Endothelial cell of umbilical vein (primary cell): ENCODE measurements at places on chromosomes 1 and 21. TPM values are rescaled to one million over a fixed set of nuclear protein-coding genes. Genes with fewer than 3 reads are reported as not detected.

GRCh38 chr1:191577213-191577612 lies 581.0 kb upstream of the RGS18 start:
- no peak for DNase-seq
- H3K4me3 ChIP-seq, result no peak overlapping the region
- no peaks in the 10 kb centered on the region for H3K4me1 ChIP-seq
- no peak overlapping the region for H3K27ac ChIP-seq
- no peaks in the 10 kb centered on the region for H3K27me3 ChIP-seq
- no peaks in the 10 kb centered on the region for H3K36me3 ChIP-seq

DNA sequence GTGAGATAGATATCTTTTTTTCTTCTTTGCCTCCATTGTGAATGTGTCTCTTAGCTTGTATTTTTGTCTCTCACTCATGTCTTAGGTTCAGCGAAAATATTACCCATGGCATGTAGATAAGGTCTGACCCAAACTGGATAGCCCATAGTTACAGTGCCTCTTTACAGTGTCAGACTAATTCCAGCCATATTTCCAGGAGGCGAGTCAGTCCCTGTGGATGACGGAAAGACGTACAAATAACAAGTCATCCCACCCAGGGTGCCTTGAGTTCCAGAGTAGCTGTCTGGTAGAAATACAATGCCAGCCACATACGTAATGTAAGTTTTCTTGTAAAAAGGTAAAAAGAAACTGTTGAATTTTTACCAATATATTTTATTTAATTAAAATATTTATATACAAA lies 157.3 kb downstream of the ZNF281 start:
- H3K4me1 ChIP-seq, result no peaks in the 10 kb centered on the region
- no peak overlapping the region for H3K4me3 ChIP-seq
- H3K27ac ChIP-seq, result no peak overlapping the region
- no peaks in the 10 kb centered on the region for H3K36me3 ChIP-seq
- DNase-seq, result no peak

DNA sequence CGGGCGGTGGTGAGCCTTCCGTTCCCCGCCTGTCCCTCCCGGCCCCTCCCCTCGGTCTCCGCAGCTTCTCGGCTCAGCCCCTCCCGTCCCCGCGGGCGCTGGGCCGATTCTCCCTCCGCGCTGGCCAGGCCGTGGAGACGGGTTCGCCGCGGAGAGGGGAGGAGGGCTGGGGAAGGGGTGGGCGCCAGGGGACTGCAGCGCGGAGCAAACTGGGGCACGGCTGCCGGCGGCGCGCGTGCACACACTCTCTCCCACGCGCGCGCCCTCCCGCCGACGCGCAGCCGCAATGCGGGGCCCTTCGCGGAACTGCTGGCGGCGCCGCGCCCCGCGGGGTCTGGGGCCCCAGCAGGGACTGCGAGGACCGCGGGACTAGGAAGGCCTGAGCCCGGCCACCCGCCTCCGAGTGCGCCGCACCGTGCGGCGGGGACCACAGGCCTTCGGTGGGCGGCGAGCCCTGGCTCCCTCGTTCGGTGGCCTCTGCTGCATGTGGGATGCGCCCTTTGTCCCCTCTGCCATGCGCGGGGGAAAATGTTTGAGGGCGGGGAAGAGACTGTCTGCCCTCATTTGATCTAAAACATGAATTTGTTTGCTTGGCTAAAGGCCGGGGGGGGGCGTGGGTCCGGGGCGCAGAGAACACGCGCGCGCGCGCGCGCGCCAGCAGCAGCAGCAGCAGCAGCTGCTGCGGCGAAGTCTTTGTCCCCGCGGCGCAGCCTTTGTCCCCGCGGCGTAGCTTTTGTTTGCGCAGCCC lies 90.7 kb upstream of the VAMP3 start:
- no peaks in the 10 kb centered on the region for H3K36me3 ChIP-seq
- peak overlapping the region; percentile 69 for H3K4me3 ChIP-seq
- H3K4me1 ChIP-seq, result no peaks in the 10 kb centered on the region
- no peaks in the 10 kb centered on the region for H3K27me3 ChIP-seq
- no peak overlapping the region for H3K27ac ChIP-seq
- peak; percentile 30 for DNase-seq

GRCh38 chr1:247241691-247242090 lies 14.2 kb upstream of the VN1R5 start:
- no peaks in the 10 kb centered on the region for H3K27me3 ChIP-seq
- no peaks in the 10 kb centered on the region for H3K36me3 ChIP-seq
- H3K4me1 ChIP-seq, result no peaks in the 10 kb centered on the region
- H3K27ac ChIP-seq, result no peak overlapping the region
- no peak overlapping the region for H3K4me3 ChIP-seq

DNA sequence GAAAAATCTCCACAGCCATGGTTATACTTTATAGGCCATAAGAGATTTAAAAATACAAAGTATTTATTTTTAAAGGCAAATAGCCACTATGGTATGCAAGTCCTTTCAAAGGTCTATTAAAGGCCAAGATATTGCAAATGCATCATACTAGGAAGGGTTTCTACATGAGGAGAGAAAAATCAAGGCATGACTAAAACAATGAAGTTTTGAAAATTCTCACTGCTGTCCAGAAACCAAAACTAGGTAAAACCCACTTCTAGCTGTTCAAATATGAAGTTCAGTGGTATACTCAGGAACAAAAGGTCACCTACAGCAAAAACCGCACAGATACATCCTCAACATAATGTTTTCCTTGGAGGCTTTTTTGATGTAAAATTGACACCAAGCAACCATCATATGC lies 75.0 kb downstream of the EPS15 start:
- H3K4me3 ChIP-seq, result no peak overlapping the region
- DNase-seq, result no peak
- H3K27ac ChIP-seq, result no peak overlapping the region
- no peaks in the 10 kb centered on the region for H3K4me1 ChIP-seq

- H3K4me3 ChIP-seq, result no peak overlapping the region
- no peaks in the 10 kb centered on the region for H3K27me3 ChIP-seq
- no peak overlapping the region for H3K27ac ChIP-seq
- no peak for DNase-seq
These were observed 20.6 kb downstream of the ADORA1 start for GRCh38 chr1:203148127-203148526.

DNA sequence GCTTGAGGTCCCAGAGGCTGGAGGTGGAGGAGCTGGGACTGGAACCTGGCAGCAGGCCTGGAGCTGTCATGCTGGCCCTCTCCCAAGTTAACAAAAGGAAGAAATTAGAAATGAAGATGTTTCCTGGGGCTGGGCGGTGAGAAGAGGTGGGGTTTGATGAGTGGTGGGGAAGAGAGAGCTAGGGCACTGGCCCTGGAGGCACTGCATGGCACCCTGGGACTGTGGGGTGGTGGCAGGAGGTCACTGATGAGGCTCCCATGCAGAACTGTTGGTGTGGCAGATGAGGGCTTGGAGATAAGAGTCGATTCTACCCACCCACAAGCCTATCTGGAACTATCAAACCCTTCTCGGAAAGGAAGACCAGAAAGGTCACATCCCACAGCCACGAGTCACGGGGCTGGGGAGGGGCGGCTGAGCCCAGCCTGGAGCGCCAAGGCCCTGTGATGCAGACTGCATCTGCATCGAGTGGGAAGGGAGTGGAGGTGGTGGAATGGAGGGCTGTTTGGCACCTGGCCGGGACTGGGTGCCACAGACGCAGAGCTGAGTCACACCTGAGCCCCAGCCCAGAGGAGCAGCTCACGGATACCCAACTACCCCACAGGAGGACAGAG lies 29.4 kb downstream of the MRPL37 start:
- peaks cover 3% of the 10 kb centered on the region for H3K36me3 ChIP-seq
- peak; percentile 31 for DNase-seq
- no peaks in the 10 kb centered on the region for H3K4me1 ChIP-seq
- H3K27ac ChIP-seq, result no peak overlapping the region
- no peaks in the 10 kb centered on the region for H3K27me3 ChIP-seq

GRCh38 chr1:88608139-88608943 lies 75.7 kb upstream of the PKN2 start:
- H3K27me3 ChIP-seq, result no peaks in the 10 kb centered on the region
- DNase-seq, result peak; percentile 49
- no peaks in the 10 kb centered on the region for H3K36me3 ChIP-seq
- H3K27ac ChIP-seq, result no peak overlapping the region
- no peaks in the 10 kb centered on the region for H3K4me1 ChIP-seq
- no peak overlapping the region for H3K4me3 ChIP-seq

DNA sequence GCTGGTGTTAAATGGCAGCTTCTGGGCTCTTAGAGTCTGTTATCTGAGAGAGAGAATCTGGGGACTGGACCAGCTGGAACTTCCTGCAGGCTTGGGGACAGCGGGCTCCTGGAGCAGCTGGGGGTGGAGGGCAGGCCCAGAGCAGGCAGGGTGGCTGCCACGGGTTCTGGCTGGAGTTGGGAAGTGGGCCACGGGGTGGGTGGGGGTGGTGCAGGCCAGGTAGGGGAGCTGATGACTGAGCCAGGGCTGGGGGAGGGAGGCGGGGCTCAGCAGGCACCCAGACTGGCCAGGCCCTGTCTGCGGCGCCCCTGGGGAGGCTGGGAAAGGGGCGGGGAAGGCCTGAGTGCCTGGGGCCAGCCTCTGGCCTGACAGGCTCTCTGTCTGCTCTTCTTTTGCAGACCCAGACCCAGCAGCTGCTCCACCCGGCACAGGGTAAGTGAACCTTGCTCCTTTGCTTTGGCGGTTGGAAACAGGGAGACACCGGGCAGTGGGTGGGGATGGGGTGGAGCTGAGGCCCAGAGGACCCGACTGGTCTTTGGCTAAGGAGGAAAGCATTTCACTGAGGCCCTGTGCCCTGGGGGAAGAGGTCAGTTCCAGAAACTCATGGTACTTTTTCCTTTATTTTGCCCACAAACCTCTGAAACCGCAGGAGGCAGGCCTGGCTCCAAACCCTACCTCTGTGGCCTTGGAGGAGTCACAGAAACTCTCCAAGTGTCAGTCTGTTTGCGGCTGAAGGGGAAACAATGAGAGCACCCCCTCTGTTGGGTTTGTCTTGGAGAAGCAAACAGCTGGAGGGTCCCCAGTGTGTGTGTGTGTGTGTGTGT lies 48.8 kb downstream of the ARHGEF10L start:
- H3K36me3 ChIP-seq, result no peaks in the 10 kb centered on the region
- no peak overlapping the region for H3K4me3 ChIP-seq
- H3K4me1 ChIP-seq, result no peaks in the 10 kb centered on the region

GRCh38 chr1:39788758-39789570 lies at the start of gene BMP8B:
TSS of gene BMP8B (minus strand) at chr1:39788865. CDS start at chr1:39788485, 380 bp downstream.
- H3K4me3 ChIP-seq, result peak within 1 kb of the TSS; percentile 5
- peaks cover 19% of the 10 kb centered on the region for H3K27me3 ChIP-seq
- no peaks in the 10 kb centered on the region for H3K36me3 ChIP-seq
- no peak within 1 kb of the TSS for H3K27ac ChIP-seq
- DNase-seq, result no peak
- peaks cover 3% of the 10 kb centered on the region for H3K4me1 ChIP-seq

DNA sequence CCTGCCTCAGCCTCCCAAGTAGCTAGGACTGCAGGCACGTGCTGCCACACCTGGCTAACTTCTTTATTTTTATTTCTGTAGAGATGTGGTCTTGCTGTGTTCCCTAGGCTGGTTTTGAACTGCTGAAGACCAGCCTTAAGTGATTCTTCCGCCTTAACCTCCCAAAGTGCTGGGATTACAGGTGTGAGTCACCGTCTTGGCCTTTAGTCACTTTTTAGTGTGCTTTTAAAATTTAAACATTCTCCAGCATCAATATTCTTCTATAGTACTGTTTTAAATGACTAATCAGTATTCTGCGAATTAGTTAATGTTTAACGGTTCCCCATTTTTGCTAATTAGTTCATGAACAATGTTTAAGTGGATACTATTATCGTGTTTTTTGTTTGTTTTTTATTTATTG lies 60.6 kb downstream of the DYRK1A start:
- no peaks in the 10 kb centered on the region for H3K27me3 ChIP-seq
- H3K4me1 ChIP-seq, result peaks cover 14% of the 10 kb centered on the region
- no peak overlapping the region for H3K4me3 ChIP-seq
- H3K36me3 ChIP-seq, result no peaks in the 10 kb centered on the region
- H3K27ac ChIP-seq, result no peak overlapping the region

GRCh38 chr21:35652872-35653271 lies 407.5 kb downstream of the SETD4 start:
- no peaks in the 10 kb centered on the region for H3K36me3 ChIP-seq
- no peak for DNase-seq
- H3K4me3 ChIP-seq, result no peak overlapping the region
- no peak overlapping the region for H3K27ac ChIP-seq
- peaks cover 10% of the 10 kb centered on the region for H3K4me1 ChIP-seq
- peaks cover 2% of the 10 kb centered on the region for H3K27me3 ChIP-seq

GRCh38 chr21:45596704-45597318 lies 46.7 kb upstream of the PCBP3 start:
- no peak overlapping the region for H3K27ac ChIP-seq
- H3K4me1 ChIP-seq, result no peaks in the 10 kb centered on the region
- H3K4me3 ChIP-seq, result no peak overlapping the region
- no peaks in the 10 kb centered on the region for H3K36me3 ChIP-seq

DNA sequence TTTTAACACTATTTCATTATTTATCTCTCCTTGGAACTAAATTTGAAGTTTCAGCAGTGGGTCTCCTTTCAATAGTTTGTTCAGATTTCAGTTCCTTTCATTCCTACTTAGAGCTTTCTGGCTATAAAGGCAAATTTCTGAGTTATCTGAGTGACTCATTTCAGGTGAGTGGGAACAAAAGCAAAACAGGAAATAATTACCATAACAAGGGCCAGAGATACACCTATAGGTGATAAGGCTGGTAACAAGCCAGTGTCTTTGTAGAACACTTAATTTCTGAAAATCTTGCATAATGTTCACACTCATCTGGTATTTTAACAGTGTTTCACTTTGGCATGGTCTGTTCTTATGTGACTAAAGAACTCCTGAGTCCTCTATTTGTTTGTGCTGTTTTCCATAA lies 64.5 kb upstream of the PRRC2C start:
- H3K27ac ChIP-seq, result no peak overlapping the region
- H3K36me3 ChIP-seq, result no peaks in the 10 kb centered on the region
- DNase-seq, result no peak
- H3K4me1 ChIP-seq, result peaks cover 4% of the 10 kb centered on the region
- no peaks in the 10 kb centered on the region for H3K27me3 ChIP-seq
- H3K4me3 ChIP-seq, result no peak overlapping the region

DNA sequence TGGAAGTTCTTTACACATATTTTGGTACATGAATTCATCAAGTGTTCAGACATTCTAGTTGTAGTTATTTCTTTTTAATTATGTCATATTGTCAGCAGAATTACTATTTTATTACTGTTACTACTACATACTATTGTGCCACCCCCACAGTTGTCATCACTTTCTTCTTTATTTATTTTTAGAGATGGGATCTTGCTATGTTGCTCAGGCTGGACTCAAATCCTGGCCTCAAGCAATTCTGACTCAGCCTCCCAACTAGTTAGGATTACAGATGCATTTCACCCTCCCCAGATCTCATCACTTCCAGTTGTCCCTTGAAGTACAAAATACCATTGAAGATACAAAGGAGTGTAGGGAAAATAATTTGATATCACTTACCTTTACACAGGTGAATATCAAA lies 258.0 kb downstream of the KCTD3 start:
- no peak for DNase-seq
- H3K4me1 ChIP-seq, result no peaks in the 10 kb centered on the region
- no peaks in the 10 kb centered on the region for H3K36me3 ChIP-seq
- no peak overlapping the region for H3K27ac ChIP-seq
- H3K27me3 ChIP-seq, result no peaks in the 10 kb centered on the region
- H3K4me3 ChIP-seq, result no peak overlapping the region

DIRAS3 gene
- 1.0 and 1.2 TPM in 2 replicates for total RNA-seq

CLCA4 gene
- not detected in 2 replicates for total RNA-seq

RHOU gene
- total RNA-seq, result 0.28 and 0.40 TPM in 2 replicates

LGR6 gene
- total RNA-seq, result not detected in 2 replicates

TSPEAR gene
- total RNA-seq, result not detected in 2 replicates

S100A9 gene
- not detected in 2 replicates for total RNA-seq
